ENCODE measurements at places on chromosomes 16 and 17.

DNA sequence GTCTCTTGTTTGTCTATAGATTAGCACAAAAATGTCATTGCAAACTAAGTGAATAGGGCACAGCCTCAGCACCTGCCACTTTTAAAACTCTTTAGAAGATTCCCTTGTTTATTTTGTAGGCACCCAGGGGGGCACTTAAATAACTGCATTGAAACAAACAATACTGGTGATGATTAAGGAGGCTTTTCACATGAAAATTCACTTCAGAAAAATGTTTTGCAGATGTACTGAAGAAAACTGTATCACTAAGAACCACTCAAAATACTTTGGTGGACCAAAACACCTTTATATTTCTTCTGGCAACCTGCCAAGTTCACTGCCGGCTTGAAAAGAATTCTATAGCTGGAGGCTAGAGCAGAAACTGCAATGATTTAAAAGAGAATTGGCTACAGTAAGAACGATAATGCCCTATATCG, 281.5 kb downstream of the TOX3 start:
- no peak for DNase-seq

DNA sequence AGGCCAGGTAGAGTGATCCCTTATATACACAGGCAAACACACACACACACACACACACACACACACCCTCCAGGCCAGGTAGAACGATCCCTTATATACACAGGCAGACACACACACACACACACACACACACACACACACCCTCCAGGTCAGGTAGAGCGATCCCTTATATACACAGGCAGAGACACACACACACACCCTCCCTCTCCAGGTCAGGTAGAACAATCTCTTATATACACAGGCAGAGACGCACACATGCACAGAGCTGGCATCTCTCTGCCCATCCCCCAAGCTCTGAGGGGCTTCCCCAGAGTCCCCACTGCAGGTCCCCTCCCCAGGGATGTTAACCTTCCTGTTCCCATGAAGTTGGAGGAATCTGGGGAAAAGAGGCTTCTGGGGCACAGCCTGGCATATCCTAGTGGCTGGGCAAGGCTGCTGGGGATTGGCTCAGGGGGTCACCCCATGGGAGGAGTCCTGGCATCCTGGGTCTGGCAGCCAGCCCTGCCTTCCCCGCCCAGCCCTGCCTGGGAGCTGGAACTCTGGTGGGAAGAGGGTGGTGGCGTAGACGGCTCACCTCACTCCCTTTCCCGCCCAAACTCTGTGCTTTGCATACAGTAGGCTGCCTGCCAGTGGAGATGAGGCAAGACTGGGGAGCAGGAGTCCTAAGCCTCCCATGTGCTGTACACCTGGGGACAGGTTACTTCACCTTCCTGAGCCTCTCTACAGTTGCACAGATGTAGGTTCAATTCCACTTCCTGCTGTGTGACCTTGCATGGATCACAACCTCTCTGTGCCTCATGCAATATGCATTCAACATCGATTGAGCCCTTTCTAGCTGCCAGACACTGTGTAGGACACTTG, 41.8 kb downstream of the TEKT5 start:
- DNase-seq: no peak

DNA sequence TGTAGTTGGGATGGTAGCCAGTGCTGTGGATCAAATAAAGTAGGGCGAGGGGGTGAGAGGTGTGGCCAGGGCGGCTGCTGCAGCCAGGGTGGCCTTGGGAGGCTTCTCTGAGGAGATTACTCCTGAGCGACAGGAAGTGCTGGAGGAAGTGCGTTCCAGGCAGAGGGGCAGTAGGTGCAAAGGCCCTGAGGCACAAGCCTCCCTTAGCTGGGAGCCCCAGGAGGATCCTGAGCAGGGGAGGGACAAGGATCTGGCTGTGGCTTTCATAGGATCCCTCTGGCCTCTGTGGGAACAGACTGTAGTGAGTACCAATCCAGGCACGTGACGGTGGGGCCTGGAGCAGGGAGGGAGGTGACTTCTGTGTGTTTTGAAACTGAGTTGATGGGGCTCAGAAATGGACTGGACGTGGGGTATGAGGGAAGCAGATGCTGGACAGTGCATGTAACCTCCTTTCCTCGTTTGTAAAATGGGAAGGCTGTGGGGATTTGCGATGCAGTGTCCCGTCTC, 2.8 kb downstream of the LLGL1 start:
- no peak for DNase-seq

- DNase-seq: no peak
These were observed 2.0 kb downstream of the CD79B start for GRCh38 chr17:63929860-63930766.

DNA sequence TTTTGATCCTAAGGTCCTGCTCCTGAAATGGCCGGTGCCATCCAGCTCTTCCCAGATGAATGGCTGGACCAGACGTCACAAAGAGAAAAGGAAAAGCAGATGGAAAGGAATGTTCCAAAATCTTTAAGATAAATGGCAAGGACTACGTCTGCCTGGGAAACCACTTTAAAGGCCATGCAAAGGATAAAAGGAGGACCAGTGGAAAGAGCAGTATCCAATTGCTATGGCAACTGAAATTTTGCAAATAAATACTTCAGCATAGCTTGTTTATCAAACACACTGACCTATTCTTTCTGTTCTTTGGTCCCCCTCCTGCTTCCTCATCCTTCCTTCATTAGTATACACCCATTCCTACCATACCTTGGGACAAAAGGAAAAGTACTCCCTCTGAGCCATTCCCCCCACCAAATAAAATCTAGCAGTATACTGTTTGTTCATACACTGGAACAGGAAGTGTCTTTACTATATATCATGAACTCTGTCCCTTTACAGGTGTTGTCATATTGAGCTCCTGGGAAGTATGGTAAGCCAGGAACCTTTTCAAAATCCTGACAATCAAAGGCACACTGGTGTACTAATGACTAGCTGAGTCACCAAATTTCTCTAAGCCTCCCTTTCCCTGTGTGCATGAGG, 37.2 kb upstream of the NUFIP2 start:
- no peak for DNase-seq

DNA sequence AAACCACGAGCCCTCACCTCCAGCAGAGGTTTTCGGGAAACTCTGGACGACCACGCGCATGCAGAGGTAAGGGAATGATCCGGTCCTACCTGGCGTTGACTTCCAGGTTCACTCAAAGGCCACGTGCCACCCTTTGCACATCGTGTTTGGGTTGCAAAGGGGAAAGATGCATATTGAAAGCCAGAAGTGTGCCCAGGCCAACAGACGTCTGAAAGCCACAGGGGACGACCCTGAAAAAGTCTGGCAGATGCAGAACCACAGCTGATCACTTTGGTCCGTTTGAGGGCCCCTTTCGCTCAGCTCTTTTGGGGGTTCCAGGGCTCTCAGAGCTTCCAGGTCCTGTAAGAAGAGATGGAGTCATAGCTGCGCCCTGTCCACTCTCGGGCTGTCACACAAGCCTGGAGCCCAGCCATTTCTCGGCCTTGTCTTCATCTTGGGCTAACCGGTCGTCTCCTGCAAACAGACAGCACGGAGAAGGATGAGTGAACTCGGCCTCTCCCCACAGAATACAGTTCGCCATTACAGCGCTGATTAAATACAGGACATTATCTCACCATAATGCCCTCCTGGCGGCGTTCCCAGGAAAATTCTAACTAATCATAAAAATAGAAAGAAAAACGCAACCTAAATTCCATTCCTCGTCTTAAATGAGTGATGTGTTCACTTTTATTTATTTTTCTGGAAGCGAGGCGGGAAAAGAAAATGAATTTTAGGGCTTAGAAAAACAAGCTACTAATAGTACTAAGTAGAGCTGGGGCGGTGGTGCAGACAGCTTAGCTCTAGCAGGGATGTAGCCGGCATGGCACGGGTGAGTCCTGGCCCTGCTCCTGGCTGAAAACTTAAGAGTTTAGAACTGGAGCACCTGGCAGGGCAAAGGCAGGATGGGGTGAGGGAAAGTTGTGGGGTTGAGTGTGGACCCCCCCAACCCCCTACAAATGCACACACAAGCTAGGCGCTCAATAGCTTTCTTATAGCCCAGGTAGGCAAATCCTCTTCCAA, 45.5 kb upstream of the ZFHX3 start:
- peak; percentile 27 for DNase-seq

DNA sequence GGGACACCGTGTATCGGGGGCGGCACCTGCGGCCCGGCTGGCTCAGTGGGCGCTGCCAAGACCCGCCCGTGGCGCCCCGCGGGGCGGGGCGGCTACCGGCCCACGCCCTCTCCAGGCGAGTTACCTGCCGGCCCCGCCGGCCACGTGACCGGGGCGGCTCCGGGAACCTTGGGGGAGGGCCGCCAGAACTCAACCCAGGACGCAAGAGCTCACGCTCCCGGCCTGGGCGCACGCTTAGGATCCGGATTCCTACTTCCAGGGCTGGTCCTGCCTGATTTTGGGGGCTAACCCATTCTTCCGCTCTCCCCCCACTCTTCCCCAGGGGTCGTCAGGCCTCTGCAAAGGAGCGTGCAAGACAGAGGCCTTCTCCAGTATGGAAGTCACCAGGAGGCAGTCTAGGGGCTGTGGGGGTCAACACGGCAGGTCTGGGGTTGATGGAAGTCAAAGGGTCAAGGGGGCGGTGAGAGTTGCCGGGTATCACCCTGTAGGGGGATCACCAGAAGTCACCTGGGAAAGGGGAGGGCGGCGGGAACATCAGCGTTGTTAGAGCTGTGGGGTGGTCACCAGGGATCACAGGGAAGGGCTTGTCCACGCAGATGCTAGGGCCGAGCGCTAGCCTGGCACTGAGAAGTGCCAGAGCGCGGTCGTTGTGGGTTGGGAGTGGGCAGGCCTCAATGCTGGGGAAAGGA, 354 bp upstream of the ESRP2 start:
- DNase-seq: no peak
